ENCODE measurements at places on chromosomes 1 and 21.
A peak's percentile ranks its signal among the peaks of the same experiment; 100 is the strongest.

DNA sequence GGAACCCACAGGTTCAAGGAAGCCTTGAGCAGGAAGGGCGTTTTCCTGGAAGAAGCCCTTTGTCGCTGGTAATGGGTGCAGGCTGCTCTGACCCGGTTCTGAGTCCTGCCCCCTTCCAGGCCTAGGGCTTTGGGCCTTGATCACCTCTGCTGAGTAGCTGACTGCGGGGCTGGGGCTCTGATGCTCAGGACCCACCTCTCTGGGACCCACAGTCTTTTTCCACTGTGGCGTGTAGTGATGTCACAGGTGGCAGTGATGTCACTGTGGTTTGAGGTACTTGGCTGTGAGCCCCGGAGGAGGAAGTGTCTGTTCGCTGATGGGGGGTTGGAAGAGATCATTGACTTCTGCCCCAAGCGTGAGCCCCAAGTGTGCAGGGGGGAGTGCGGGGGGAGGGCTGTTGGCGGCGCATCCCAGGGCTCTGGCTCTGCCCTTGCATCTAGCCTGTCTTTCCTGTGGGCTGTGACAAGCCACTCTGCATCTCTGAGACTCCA, 6.9 kb downstream of the TNFRSF1B start:
- peak; percentile 94 for DNase-seq

DNA sequence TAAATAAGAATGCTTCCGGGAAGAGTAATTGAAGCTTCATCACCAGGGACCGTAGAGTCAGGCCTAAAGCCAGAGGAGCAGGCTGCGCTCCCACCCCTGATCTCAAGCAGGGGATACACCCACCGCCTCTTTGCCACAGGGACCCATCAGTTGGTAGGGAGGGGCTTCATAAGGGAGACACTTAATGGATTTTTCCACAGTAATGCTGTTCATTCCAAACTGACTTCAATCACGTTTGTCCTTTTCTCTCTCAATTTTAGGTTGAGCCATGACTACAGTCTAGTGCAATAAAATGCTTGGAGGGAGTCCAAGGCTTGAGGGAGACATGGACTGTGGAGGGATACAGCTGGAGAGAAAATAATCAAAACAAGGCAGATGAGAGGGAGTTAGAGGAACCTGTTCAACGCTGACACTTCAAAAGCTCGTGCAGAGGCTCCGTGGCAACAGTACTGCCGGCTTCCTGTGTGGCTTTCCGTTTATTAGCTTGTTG, 111.5 kb downstream of the SEC16B start:
- no peak for DNase-seq

DNA sequence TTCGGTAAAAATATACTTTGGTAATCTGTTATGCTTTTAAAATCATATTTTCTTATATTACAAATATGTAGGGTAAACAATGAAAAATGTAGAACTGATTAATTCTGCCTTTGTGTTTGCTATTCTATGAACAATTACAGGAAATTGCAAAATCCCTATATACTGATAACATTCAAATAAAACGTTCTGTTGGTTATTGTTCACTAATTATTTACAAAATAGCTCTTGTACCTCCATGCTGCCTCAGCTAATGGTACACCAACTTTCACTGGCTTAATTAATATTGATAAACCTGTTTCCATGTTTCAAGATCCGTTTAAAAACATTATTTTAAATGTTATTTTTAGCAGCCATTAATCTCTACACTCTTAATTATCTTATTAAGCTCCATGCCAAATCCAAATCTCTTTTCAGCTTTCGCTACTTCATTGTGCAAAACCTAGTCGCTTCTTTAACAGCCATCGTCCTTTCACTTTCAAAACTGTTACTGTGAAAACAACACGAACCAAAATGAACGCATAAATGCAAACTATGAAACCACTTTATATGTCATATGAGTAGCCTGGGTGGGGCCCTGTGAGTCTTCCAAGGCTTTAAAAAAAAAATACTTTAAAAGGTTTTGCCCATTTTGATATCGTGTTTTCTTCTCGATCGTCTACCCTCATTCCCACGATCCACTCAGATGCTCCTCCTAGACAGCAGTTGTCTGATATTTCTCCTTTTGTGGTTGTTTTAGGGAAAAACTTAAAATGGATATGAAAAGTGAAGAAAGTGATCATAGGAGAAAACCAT, 807.1 kb downstream of the USP25 start:
- DNase-seq: no peak

DNA sequence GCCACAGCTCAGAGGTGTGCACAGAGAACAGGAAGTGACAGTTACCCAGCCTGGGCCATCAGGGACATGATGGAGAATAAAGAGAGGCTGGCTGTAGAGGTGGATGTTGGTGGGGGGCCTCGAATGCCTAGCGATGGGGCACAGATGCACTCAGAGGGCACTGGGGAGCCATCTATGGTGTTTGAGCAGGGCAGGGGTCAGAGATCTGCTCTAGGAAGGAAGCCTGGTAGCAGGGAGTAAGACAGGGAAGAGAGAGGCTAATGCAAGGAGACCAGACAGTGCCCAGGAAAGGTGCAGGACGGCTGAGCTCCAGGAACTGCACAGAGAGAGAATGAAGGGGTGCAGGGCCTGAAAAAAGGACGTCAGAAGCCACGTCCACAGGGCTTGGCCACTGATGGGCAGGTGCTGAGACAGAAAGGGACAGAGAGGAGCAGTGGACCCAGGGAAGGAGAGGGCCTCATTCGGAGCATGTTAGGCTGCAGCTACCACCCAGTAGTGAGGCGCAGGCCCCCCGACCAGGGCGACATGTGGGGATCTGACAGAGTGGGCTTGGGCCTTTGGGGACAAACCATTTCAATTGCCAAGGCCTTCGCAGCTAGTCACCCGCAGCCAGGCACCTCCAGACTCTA, 1.1 kb upstream of the KCNAB2 start:
- no peak for DNase-seq

DNA sequence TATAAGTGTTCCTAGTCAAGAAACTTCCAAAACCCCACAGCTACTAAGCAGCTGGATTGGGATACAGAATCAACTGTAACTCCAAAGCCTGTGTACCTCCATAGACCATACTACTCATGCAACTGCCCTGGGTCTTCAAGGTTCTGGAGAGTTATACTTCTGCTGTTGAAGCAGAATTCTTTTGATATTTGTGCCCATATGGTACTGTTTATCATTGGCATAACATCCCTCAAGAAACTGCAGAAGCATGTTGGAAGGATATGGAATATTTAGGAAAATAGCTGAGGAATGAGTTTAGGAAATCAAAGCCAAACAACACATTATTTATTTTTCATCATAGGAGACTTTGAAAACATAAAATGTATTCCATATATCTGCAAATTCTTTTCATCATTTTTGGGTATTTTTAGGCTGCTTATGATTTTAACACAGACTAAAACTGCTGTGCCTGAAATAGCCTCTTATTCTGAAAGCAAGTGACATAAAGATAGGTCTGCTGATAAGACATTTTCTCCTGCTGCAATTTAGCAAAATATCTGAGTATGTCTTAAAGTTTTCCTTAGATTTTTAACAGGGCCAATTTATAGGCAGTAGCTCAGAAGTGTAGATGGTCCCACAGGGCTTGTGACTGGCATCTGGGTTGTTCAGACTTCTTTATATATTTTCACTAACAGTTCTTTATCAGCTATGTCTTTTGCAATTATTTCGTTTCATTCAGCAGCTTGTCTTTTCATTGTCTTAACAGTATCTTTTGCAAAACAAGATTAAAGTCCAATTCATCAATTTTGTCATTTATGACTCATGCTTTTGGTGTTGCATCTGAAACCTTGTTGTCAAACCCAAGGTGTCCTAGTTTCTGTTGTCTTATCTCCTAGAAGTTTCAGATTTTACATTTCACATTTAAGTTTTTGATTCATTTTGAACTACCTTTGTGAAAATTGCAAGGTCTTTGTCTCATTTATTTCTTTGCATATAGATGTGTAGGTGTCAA, 41.1 kb upstream of the ZNF124 start:
- DNase-seq: no peak

DNA sequence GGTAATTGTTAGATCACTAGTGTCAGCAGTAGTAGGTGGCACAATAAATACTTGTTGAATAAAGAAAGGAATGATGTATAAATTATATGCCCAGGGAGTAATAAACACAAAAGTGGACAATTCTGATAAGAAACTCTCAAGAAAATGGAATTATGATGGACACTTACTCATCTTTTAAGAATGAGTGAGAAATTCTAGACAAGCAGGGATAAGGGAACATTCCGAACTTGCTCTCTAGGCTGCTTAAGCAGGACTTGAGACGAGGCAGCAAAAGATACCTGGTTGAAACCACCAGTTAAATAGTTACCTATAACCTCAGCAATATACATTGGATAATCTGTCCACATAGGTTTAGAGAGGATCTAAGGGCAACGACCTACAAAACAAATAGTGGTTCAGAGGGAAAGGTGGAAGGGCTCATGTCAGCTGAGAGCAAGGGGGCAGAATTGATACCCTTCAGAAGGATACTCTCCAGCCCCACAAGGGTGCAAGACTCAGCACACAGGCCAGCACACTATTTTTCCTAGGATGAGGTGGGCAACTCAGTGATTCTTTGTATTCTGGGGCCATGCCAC, 46.3 kb downstream of the XCL2 start:
- no peak for DNase-seq

DNA sequence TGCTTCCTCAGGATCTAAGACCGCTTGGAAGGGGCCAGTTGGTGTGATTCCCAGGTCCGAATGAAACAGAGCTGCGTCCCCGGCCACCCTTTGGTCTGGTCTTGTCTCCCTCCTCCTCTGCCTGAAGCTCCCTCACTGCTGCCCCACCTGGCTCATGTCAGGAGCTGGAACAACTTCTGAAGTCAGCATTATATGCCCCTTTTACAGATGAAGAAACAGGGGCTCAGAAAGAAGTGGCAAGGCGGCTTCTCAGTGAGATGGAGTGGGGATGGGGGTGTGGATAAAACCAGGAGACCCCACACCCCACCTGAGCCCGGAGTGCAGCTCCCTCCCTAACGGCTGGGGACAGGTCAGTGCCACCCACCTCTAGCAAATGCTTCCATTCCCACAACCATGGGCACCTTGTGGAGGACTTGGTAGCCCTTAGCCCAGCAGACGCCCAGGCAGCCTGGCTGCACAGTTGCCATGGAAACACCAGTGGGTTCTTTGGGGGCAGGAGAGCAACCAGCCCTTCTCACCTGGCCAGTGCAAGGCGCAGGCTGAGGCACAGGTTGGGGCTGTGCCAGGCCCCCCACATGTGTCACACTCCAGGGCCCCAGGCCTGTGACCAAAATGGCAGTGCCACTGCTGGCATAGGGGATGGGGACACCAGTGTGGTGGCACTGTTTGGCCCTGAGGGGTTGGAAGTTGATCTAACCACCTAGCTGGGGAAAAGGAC, 31.9 kb upstream of the ECE1 start:
- DNase-seq: no peak

GRCh38 chr1:239993366-239993765, 98.3 kb upstream of the FMN2 start:
- DNase-seq: no peak
